ENCODE measurements at places on chromosomes 13 and 19.

DNA sequence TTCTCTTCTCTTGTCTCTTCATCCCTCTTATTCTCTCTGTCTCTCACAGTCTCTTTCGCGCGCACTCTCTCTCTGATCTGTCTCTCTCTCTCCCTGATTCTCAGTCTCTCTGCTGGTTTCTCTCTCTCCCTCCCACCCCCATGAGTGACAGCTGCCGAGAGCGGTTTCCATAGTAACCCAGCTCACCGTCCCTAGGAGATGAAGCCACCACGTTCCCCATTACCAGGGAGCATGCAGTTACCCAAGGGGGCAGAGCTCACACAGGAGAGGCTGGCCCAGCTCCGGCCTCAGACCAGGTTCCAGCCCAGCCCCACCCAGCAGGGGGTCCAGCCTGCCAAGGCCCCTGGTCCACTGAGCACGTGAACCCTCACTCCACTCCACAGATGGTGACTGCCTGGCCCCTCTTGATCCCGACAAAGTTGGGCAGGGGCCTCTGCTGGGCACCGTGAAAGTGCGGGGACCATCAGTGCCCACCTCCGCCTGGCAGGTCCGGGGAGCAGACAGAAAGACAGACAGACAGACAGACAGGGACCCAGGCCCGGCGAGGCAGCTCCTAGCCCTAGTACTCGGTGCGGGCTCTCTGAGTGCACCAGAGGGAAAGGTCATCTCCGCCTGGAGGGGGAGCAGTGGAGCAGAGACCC, 50.6 kb downstream of the CELF5 start:
- no peak for DNase-seq

- no peak for DNase-seq
These were observed 51.3 kb upstream of the LSM14A start for GRCh38 chr19:34120846-34121639.

- no peak for DNase-seq
These were observed 55.8 kb downstream of the PEPD start for GRCh38 chr19:33465834-33466233.

DNA sequence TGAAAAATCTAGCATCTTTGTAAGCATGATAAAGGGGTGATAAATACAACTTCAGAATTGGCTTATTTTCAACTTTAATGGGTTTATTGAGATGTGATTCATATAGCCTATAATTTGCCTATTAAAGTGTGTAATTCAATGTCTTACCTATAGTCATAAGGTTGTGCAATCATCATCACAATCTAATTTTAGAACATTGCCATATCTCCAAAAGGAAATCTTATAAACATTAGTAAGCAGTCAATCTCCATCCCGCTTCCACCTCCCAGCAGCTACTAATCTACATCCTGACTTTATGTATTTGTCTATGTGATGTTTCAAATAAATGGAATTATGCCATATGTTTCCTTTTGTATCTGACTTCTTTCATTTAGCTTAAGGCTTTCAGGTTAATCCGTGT, 145.2 kb upstream of the KLHL1 start:
- no peak for DNase-seq

GRCh38 chr13:106987427-106987785, 419.5 kb upstream of the ARGLU1 start:
- no peak for DNase-seq

DNA sequence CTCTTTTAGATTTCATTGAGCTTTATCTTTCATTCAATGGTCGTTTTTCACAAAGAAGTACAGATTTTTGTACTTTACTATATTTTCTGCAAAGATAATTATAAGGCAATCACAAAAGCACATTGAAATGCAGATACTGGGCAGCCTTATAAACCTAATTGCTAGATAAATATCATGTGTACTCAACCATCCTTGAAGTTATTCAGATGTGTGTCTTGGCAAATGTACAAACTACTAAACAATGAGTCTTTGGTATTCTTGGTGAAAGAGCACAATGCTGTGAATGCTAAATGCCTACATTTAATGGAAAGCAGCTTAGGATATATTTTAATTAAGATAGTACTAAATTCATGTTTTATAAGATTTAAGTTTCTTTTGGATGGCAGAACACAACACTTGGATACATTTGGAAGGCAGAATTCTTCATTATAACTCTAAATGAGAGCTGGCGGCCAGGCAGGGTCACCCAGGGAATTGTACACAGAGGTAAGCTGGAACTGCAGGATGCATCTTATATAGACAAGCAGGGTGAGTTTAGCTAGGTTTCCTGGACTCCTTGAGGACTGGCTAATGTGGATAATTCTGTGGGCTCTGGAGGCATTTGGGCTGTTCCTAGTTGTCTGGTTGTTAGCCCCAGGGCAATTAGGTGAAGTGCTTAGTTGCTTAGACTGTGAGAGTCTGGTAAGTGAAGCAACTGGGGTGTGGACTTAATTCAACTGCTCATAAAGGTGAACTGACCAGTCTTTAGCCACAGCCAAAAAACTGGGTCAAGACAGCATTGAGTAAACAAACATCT, 286.6 kb downstream of the PCDH20 start:
- DNase-seq, result no peak

GRCh38 chr13:39976481-39976880, 321.0 kb downstream of the COG6 start:
- peak; percentile 54 for DNase-seq

DNA sequence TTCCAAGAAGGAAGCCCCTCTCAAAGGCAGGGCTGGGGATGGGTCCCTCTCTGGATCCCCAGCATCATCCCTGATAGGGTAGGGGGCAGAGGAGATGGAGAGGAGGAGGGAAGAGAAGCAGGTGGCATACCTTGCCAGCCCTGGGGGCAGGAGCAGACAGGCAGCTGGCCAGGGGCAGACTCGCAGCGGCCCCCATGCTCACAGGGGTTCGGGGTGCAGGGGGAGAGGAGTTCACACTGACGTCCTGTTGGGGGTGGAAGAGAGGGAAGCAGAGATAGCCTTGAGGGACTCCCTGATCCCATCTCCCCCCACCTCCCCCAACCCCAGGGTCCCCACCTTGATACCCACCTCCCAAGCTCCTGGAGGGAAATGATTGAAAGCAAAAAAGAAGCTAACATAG, 16.0 kb downstream of the NOTCH3 start:
- DNase-seq, result no peak

DNA sequence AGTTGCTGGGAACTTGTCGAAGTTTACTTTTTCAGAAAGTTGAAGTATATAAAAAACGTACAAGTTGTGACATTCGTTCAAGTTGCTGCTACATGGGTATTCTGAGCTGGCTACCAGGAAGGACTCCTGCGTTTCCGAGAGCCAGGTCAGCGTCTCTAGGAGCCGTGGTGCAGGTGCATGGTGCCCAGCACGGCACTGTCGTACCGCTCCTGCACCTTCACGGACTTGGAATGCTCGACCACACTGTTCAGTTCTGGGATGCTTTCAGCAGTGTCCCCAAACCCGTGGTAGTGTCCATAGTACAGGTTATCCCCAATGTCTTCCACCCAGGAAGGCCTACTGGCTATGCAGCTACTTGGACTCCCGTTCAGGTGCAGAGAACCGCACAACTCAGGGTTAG, 35.4 kb downstream of the ANKRD10 start:
- DNase-seq, result no peak

- DNase-seq, result no peak
These were observed 26.0 kb downstream of the MED4 start for GRCh38 chr13:48068952-48069351.

All from caudate nucleus (tissue), 63 donors.